ENCODE measurements at places on chromosomes 1 and 21.

GRCh38 chr1:77538956-77539518, 143.4 kb downstream of the ZZZ3 start:
- DNase-seq: no peak

GRCh38 chr1:59926381-59927123, at the start of gene CYP2J2:
Gene CYP2J2, minus strand, starts transcription at chr1:59926773. Its CDS starts 27 bp downstream, at chr1:59926746.
- DNase-seq: peak; percentile 30

- DNase-seq: no peak
Observed at GRCh38 chr1:36561361-36561724, 78.6 kb upstream of the CSF3R start.

DNA sequence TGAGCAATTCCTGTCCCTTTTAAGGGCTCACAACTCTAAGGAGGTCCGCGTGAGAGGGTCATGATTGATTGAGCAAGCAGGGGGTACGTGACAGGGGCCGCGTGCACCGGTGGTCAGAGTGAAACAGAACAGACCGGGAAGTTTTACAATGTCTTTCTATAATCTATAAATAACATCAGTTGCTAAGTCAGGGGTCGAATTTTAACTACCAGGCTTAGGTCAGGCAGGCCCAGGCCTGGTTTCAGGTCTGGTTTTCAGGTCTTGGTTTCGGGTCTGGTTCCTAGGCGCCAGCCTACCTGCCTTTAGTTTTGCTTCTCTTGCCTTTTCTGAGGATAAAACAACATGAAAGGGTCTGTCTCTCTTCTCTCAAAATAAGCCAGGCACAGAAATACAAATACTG, 476.0 kb upstream of the CAMK1G start:
- no peak for DNase-seq

GRCh38 chr1:150579110-150579944, at the start of gene MCL1:
Gene MCL1, minus strand, starts transcription at chr1:150579610. Its CDS starts 80 bp downstream, at chr1:150579530.
- peak; percentile 94 for DNase-seq

DNA sequence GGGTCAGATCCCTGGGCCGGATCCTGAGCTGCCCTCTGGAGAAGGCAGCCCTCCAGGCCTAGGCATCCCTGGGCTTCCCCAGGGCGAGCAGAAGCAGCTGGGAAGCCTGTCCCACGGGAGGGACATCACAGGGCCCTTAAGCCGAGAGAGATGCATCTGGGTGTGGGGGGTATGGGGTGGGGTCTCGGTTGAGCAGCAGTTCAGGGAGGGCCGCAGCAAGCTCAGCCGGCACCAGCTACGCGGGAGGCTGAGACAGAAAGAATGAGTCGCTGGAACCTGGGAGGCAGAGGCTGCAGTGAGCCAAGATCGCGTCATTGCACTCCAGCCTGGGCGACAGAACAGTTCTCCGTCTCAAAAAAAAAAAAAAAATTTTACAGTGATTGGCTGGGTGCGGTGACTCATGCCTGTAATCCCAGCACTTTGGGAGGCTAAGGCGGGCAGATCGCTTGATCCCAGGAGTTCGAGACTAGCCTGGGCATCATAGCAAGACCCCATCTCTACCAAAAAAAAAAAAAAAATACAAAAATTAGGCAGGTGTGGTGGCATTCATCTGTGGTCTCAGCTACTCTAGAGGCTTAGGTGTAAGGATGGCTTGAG, 37.7 kb downstream of the RRP1 start:
- no peak for DNase-seq

DNA sequence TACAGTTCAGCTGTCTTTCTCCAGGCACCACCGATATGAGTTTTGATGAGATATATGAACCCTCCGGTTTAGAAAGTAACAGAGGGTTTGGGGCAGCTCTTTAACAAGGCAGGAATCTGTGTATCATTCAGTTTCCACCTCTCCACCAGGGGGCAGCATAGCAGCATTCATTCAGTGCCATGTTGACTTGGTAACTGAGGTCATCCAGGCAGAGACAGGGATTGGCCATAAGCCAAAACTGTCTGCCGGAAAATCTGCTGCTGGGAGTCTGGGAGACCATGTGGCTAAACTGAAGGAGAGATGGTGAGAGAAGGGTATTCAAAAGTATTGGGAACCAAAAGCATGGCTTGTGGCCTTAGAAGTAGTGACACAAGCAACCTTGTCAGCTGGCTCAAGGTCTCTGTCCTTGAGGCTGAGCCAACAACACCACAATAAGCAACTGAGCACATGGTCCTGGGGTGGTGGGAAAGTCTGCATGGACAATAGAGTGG, 98.5 kb downstream of the LMX1A start:
- DNase-seq: peak; percentile 27

Measured in B cell (primary cell).